ENCODE measurements at places on chromosomes 6 and 20. TPM values are rescaled to one million over a fixed set of nuclear protein-coding genes. Genes with fewer than 3 reads are reported as not detected.

- DNase-seq, result no peak
Measured at GRCh38 chr20:32400476-32400875, 42.3 kb downstream of the ASXL1 start.

GRCh38 chr6:12890171-12890790 lies 173.7 kb downstream of the PHACTR1 start:
- peak; percentile 31 for DNase-seq

Gene PPP1R14C
- 0.21 TPM for total RNA-seq

- no peak for DNase-seq
Measured at GRCh38 chr6:156833755-156834154, 56.6 kb downstream of the ARID1B start.

Gene ARMH2
- total RNA-seq, result not detected

DNA sequence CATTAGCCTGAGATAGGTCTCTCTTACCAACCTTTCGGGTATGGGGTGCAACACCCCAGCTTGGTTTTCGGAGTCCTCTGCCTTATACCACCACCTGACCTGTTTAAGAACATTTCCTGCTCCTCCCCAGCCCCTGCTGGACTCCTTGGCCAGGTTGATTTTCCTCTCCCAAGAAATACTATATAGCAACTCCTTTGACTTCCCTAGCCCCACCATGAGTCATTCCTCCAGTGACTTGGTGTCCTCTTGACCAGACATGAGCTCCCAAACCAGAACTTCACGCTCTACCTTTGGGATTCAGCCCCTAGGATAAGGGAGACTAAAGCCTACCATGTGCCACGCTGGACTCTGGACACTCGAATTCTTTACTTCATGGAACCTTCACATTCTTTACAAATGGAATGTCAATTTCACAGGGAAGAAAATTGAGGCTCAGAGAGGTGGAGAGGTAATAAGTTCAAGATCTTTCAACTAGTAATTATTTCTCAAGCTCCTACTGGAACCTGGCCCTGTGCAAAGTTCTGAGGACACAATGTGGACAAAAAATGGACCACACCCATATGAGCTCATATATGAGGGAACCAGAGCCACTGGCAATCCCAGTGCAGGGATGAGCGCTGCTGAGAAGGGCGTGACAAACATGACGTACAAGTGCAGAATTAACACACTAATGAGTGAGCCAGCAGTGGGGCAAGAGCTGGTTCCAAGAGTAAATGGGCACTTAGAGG lies 48.2 kb downstream of the SIRPA start:
- no peak for DNase-seq

Gene NFS1
- 36.9 TPM for total RNA-seq

DNA sequence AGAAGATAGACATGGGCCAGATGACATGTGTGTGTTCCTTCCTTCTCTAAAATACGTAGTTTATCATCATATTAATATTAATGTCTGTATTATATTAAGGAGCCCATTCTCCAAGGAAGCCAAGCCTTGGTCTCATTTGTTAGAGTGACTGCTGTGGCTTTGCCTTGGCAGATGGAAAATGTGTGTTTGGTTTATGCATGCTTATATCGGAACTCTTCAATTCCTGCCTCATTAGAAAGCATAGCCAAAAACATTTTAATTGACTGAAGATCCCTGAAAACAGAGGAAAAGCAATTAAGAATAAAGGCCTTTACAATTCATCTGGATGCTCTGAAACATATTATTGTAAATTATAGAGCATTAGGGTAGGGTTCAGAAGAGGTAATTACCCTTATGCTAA lies 106.4 kb downstream of the COL9A1 start:
- no peak for DNase-seq

Measured in activated CD4-positive, alpha-beta memory T cell treated with anti-CD3 and anti-CD28 coated beads for 36 hours (primary cell).